ENCODE measurements at places on chromosomes 7 and 10. TPM values are rescaled to one million over a fixed set of nuclear protein-coding genes. Genes with fewer than 3 reads are reported as not detected.

GRCh38 chr10:47323636-47324296, 1.5 kb downstream of the GDF2 start:
- no peak for DNase-seq

- DNase-seq, result no peak
These were observed 227.2 kb downstream of the CCDC3 start for GRCh38 chr10:12774204-12774894.

GRCh38 chr7:31126976-31127375, 74.9 kb downstream of the ADCYAP1R1 start:
- DNase-seq, result no peak

- peak; percentile 22 for DNase-seq
These were observed at the start of gene ITIH5 for GRCh38 chr10:7666253-7667023. Gene ITIH5, minus strand, starts transcription at chr10:7666966. Its CDS starts 74 bp downstream, at chr10:7666892.

DNA sequence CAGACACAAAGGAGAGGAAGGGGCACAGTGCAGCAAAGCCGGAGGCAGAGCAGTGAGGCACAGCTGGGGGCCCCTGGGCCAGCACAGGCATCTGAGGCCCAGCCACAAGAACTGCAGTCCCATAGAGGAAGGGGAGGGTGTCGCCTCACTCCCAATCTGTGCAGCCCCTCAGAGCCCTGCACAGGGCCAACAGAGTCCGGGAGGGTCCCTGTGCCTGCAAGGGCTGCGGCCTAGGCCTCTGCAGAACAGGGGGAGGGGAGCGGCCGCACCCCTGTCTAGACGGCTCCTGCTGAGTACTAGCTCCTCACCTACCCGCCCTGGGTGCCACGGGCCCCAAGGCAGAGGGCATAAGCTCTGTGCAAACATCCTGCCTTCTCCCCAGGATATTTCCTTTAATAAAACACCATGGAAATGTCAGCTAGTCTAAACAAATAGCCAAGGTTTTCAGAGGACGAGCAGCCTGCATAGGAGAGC, 32.4 kb upstream of the RET start:
- peak; percentile 3 for DNase-seq

- DNase-seq, result no peak
These were observed 110.1 kb upstream of the POM121L12 start for GRCh38 chr7:52925332-52925731.

DNA sequence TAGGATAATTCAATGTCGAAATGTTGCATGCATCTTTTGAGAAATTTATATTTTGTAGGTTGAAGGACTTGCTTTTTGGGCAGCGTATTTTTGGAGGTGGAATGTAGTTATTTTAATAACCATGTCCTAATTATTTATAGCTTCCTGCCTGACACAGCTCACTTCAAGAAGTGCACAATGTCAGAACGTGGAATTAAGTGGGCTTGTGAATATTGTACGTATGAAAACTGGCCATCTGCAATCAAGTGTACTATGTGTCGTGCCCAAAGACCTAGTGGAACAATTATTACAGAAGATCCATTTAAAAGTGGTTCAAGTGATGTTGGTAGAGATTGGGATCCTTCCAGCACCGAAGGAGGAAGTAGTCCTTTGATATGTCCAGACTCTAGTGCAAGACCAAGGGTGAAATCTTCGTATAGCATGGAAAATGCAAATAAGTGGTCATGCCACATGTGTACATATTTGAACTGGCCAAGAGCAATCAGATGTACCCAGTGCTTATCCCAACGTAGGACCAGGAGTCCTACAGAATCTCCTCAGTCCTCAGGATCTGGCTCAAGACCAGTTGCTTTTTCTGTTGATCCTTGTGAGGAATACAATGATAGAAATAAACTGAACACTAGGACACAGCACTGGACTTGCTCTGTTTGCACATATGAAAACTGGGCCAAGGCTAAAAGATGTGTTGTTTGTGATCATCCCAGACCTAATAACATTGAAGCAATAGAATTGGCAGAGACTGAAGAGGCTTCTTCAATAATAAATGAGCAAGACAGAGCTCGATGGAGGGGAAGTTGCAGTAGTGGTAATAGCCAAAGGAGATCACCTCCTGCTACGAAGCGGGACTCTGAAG, 620 bp downstream of the ZRANB1 start:
- DNase-seq, result no peak

DNA sequence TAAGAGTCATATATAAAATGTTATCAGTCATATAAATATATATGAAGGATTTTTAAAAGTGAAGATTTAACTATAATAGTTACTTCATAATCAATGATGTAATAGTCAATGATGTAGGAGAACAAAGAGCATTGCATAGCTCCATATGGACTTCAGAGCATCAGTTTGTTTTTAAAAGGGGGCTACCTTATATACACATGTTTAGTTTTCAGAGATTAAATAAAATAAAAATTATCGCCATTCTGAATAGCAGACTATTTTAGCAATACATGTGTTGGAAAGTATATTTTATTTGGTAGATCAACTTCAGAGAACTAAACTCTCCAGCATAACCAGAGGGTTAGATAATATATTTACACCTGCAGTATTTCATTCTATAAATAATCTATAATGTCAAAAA, 29.1 kb upstream of the EPC1 start:
- DNase-seq, result no peak

DNA sequence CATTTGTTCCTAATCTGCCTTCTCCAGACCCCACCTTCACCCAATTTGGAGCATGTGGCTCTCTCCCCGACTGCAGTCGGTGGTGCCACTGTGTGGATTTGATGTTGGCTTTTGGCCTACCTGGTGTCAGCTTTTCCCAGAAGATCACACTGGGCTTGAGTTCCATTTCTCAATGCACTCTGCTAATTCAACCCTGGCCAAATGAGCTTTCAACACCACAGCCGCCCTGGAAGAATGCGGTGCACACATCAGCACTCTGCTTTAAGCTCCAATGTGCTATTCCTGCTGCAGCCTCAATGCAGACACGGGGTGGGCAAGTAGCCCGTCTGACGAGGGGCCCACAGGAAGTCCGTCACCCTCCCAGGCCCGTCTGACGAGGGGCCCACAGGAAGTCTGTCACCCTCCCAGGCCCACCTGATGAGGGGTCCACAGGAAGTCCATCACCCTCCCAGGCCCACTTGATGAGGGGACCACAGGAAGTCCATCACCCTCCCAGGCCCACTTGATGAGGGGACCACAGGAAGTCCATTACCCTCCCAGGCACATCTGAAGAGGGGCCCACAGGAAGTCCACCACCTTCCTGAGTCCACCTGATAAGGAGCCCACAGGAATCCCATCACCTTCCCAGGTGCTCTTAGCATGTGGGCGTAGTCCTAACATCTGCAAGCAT, 64.4 kb downstream of the ASB13 start:
- no peak for DNase-seq

- no peak for DNase-seq
These were observed 490.9 kb downstream of the REEP3 start for GRCh38 chr10:64011912-64012714.

GRCh38 chr10:58867683-58868082, 308.8 kb upstream of the PHYHIPL start:
- DNase-seq, result no peak

GRCh38 chr10:44065788-44066526, 318.9 kb downstream of the CXCL12 start:
- no peak for DNase-seq

GRCh38 chr7:106553446-106553836, 107.5 kb downstream of the CCDC71L start:
- no peak for DNase-seq

OR2A14 gene
- not detected for total RNA-seq

PDE6C gene
- not detected for total RNA-seq

HOXA10 gene
- total RNA-seq, result 0.21 TPM

SPAM1 gene
- not detected for total RNA-seq

SPDYE9 gene
- total RNA-seq, result not detected

CALN1 gene
- not detected for total RNA-seq

PSMC2 gene
- total RNA-seq, result 115 TPM

IRF5 gene
- total RNA-seq, result 5.6 TPM

TWIST1 gene
- 3.2 TPM for total RNA-seq

All from left cardiac atrium (tissue), 4 donors.